Effector memory CD8-positive, alpha-beta T cell (primary cell): ENCODE measurements at places on chromosomes 1 and 21.

DNA sequence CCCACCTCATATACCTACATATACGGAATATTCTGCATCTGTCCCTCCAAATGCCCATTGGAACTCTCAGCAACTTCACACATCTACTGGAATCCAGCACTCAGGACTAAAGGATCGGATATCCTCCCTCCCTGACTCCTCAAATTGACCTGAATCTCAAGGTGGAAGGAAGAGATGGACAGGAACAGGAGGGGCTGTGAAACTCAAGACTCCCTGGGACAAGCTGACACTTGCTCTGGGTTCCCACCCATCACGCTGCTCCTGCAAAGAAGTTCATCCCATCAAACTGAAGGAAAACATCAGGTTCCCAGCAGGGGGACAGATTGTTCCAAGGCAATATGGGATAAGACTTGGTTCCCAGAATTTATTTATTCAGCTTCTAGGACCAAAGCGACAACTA is 30.3 kb upstream of the TIAM1 start:
- DNase-seq = no peak

DNA sequence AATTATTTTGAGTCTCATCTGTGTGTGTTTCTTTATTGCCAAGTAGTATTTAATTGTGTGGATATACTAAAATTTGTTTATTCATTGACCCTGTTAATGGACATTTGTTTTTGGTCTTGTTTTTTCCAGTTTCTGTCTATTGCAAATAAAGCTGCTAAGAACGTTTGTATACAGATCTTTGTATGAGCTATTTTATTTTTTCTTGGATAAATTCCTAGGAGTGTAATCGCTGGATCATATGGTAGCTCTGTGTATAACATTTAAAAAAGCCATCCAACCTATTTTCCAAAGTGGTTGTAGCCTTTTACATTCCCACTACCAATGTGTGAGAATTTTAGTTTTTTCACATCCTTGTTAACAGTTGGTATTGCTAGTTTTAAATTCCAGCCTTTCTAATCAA is 382.7 kb upstream of the USP24 start:
- DNase-seq = no peak

- DNase-seq = no peak
These were observed 231.1 kb downstream of the CACNA1E start for GRCh38 chr1:181714428-181714827.

GRCh38 chr21:28737674-28738419 is 254.8 kb downstream of the LTN1 start:
- DNase-seq = no peak

DNA sequence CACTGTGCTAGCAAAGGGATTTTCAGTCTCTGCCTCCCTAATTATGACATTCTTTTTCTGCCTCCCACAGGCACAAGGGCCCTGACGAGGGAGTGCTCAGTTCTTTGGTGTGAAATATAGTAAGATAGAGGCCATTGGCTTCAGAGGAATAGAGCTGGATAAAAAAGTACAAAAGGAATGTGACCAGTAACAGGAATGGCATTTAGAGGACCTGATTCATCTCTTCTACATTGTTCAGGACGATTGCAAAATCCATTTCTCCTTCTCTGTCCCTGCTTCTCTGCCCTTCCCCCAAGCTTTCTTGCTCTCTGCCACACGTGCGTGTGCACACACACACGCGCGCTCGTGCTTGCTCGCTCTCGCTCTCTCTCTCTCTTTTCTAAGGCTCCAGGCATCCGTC is 668.2 kb downstream of the KIF26B start:
- DNase-seq = no peak

DNA sequence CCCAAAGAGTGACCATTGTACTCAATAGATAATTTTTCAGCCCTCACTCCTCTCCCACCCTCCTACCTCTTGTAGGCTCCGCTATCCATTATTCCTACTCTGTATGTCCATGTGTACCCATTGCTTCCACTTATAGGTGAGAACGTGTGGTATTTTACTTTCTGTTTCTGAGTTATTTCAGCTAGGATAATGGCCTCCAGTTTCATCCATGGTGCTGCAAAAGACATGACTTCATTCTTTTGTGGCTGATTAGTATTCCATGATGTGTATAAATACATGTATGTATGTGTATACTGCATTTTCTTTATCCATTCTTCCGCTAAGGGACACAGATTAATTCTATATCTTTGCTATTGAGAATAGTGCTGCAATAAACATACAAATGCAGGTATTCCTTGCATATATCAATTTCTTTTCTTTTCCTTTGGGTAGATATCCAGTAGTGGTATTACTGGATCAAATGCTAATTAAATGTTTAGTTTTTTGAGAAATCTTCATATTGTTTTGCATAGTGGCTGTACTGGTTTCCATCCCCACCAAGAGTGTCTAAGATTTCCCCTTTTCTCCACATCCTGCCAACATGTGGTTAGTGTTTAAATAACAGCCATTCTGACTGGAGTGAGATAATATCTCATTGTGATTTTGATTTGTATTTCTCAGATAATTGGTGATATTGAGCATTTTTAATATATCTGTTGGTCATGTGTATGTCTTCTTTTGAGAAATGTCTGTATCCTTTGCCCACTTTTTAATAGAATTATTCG is 4.9 kb downstream of the LY9 start:
- no peak for DNase-seq

DNA sequence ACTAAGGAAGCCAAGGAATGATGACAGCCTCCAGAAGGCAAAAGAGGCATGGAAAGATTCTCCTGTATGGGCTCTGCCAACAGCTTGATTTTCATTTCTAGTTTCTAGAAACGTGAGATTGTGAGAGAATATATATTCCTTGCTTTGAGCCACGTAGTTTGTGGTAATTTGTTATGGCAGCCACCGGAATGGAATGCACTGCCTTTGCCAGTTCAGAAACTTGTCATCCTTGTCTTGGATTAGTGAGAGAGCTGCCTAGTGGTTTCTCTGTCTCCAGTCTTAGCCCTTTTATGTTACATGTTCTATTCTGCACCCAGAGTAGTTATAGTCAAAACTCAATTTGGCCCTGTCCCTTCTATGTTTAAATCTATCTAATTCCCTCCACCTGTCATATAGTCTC is 216.0 kb upstream of the PTGFR start:
- no peak for DNase-seq

- DNase-seq = no peak
These were observed 115.7 kb downstream of the KCNJ6 start for GRCh38 chr21:37800456-37801061.

- DNase-seq = no peak
These were observed 12.6 kb downstream of the RSPO1 start for GRCh38 chr1:37622131-37622530.
